ENCODE measurements at places on chromosomes 2 and 18.
A peak's percentile ranks its signal among the peaks of the same experiment; 100 is the strongest.

DNA sequence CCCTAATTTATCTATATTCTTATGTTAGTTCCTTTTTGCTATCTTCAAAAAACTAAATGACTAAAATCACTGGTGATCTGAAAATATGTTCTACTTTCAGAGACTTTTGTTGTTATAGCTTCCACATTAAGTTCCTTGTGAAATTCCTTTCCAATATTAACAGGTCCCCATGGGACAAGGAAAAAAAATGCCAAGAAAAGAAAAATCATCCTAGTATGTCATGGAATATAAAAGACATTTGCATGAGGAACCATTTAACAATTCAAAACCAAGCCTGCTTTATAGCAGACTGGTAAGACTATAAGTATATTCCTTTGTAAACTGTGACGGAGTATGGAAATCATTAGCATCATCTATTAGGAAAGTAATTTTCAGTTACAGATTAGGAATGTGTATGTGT is 48.1 kb downstream of the COBLL1 start:
- DNase-seq, result no peak

- DNase-seq, result no peak
Observed at GRCh38 chr2:119333360-119333759, 33.3 kb downstream of the C2orf76 start.

- DNase-seq, result no peak
Observed at GRCh38 chr2:84705858-84706257, 175.0 kb downstream of the TRABD2A start.

- no peak for DNase-seq
Observed at GRCh38 chr2:38966678-38967077, 77.0 kb downstream of the ARHGEF33 start.

DNA sequence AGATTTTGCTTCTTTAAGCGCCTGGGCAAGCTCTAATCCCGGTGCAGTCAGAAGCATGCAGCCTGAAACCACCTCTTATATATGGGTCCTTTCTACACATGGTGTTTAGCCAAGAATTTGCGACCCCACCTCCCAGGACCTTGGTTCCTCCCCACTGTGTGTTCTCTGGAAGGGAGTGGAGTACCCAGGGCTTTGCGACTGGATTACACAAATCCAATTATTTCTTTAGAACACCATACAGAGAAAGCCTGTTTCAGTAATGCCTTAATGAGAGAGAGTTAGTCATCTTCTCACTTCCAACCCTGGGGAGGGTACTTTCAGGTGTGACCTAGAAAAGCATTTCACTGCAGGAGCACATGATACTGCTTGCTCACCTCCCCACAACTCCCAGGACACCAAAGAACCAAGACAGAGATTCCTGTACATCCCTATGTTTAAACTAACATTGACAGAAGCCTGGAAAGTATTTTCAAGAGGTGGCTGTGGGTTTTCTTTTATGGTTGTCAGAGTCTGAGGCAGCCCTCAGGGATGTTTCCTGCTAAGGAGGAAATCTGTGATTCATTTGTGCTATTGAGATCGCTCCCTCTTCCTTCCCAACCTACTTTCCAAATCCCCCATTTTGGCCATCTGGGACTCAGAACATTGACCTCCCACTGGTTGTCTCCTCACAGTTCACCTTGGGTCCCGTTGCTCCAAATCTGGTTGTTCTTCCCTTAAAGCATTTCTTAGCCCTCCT is at the start of gene CAPN14:
Gene CAPN14, minus strand, starts transcription at position 51 of the 736 bp plus-strand sequence. CDS start 12,068 bp downstream, outside the sequence.
- DNase-seq, result no peak

DNA sequence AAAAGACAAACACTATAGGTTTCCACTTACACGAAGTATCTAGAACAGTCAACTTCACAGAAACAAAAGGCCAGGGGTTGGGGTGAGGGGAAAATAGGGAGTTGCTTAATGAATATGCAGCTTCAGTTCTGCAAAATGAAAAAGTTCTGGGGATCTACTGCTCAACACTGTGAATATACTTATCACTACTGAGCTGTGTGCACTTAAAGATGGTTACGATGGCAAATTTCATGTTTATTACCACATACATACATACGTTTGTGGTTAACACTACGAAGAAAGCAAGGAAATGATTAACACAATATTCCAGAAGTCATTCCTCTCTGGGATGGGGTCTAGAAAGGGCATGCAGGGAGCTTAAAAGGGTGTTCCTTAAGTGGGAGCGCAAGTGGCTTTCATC is 19.3 kb downstream of the MBOAT2 start:
- no peak for DNase-seq

- no peak for DNase-seq
Observed at GRCh38 chr18:21163647-21164547, 52.3 kb upstream of the ROCK1 start.

DNA sequence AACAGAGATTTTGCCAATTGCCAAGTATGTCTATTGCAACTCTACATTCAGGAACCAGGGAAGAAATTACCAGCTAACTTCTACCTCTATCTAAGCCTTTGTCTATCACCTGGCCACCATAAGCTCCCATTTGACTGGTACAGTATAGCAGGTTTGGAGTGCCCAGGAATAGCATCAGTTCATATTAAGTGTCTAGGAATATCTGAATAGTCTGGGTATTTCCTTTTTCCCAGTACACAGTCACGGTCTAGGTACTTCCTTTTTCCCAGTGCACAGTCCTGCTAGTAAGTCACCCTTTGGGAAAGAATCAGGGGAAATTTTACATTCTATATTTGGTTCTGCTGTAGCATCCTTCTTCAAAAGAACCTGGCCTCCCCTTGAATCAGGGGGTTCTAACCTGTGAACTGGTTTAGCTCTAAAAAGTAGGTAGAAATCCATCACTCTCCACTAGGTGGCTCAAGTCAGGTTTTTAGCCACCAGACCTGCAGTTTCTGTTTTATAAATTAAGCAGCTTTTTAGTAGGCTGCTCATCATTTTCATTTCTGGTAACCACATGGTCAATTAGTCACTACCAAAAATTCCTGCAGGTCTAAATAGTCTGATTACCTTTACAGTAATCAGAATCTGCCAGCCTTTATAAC is 49.3 kb upstream of the DNAJC10 start:
- no peak for DNase-seq

- DNase-seq, result no peak
Observed at GRCh38 chr2:65586516-65586915, 154.1 kb upstream of the SPRED2 start.

- no peak for DNase-seq
Observed at GRCh38 chr2:23036629-23037028, 348.4 kb upstream of the KLHL29 start.

DNA sequence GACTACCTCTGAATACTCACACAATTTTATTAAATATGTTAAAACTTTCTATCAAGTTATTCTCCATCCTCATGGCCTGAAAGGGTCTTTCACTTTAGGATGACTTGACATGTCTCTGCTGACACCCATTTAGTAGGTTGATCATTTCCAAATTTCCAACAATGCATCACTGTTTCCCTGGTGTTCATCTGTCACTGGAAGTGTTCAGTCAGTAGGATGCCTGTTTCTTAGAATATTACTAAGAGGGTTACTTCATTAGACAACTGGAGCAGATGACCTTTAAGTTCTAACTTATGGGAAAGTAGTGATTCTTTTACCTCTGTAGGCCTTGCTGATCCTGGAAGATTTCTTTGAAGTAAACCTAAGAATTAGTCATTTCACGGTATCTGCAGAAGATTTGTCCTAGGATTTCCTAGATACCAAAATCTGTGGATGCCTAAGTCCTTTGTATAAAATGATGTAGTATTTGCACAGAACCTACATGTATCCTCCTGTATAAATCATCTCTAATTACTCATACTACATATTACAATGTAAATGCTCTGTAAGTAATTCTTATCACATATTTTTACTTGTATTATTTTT is 77.7 kb downstream of the MAP3K20 start:
- no peak for DNase-seq

DNA sequence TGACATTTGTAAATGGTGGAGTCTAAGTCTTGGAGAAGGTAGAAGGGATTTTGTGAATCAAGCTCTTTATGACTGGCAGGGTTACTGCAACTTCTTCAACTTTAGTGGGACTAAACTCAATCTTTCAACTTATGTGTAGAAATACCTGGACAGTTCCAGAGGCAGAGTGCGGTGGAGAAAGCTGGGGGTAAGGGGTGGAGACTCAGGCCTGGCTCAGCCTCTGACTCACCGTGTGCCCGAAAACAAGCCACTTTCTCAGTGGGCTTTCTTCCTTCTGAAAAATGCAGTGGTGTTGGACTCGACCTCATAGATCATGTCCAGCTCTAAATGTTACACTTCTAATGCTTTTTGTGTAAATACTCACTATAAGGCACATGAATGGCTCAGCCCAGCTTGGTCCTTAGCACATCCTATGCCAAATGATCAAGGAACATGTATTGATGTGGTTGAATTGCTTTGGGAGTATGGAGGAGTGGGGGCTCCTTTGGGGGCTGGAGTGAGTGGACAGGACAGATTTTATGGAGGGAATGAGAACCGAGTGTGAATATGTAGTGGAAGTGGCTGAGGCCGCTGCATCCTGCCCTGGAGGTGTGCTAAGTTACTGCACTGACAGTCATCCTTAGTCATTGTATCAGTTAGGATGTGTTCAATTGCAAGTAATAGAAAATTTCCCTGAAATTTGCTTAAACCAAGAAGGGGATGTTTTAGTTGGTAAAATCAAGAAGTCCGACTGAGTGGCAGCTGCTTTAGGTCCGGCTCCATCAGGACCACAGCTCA is 32.2 kb upstream of the IGFBP5 start:
- no peak for DNase-seq

- no peak for DNase-seq
Observed at GRCh38 chr18:69956057-69956456, 8.4 kb upstream of the CD226 start.

GRCh38 chr2:212893216-212893615 is 258.2 kb downstream of the IKZF2 start:
- DNase-seq, result no peak

DNA sequence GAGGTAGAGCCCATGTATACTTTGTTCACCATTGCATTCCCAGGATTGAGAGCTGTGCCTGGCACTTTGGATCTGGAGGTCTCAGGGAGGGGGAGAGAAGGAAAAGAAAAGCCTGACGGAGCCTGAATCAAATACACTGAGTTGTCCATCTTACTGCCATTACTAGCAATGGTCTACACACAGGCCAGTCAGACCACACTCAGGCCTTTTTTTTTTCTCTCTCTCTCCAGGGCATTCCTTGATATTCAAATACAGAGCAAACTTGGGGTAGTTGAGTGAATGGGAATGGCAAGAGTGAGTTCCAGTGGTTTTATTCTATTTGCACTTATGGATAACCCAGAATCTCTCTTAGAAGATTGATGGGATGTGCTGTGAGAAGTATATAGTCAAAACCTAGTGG is 11.8 kb downstream of the DSEL start:
- DNase-seq, result no peak

DNA sequence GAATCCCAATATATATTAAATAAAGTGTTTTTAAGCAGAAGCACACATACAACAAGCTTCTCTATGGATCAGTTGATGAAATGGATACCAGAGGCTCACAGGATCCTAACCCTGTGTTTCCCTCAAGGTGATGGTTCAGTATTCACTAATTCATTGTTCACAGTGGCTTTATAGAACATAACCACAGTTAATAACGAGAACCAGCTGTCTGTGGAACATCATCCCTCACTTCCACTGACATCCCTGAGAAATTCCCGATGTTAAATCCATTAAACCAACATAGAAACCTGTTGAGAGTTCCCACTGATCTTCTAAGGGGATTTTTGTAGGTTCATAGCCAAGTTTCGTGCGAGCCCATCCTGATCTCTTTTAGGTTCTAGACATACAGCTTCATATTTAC is 29.0 kb downstream of the CCDC195 start:
- no peak for DNase-seq

DNA sequence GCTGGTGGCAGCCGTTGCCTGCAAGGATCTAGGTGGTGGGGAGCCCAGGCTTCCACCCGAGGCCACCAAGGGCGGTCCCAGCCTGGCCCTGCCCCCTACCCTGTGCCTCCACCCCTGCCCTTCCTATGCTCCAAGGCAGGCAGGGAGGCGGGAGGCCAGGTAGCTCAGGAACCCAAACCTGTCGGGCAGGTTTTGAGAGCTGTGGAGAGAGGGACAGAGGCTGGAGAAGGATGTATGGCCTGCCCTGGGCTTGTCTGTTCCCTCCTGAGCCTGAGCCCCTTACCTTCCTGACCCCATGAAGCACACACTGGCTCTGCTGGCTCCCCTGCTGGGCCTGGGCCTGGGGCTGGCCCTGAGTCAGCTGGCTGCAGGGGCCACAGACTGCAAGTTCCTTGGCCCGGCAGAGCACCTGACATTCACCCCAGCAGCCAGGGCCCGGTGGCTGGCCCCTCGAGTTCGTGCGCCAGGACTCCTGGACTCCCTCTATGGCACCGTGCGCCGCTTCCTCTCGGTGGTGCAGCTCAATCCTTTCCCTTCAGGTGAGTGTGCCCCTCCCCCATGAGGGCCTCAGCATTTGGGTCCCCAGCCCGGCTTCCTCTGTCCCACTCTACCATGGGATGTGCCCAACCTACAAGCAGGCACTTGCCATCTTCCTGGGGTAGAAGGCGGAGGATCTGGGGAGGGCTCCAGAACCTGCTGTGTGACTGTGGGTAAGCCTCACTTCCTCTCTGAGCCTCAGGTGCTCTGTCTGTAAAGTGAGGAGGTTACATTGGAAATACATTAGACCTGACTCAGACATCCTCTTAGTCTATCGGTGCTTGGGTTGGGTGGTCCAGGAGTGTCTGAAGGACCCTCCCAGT is at the start of gene PROM2:
Gene PROM2, plus strand, starts transcription at position 159 of the 860 bp plus-strand sequence. Its CDS starts 137 bp downstream, at position 296.
- no peak for DNase-seq

GRCh38 chr2:128474036-128474955 is 155.6 kb upstream of the HS6ST1 start:
- DNase-seq, result no peak

- peak; percentile 40 for DNase-seq
Observed at GRCh38 chr18:58529714-58530354, 99.1 kb downstream of the ALPK2 start.

DNA sequence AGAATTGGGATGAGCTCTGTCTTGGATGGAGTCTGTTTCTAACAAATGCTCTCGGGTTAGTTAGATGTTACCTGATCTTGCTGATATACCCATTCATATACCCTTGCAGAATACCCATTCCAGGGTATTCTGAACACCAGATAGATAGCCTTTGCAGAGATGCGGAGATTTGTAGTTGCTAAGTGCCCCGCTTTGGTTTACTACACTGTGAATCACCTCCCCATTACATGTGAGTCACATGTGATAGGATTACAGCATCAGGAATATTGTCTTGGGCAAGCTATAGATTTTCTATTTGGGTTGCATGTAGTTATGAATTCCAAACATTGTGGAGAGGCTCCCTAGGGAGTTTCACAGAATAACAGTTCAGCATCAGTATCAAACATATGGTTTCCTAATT is 3.8 kb downstream of the VSNL1 start:
- DNase-seq, result no peak

GRCh38 chr2:179917272-179917671 is 55.9 kb upstream of the ZNF385B start:
- DNase-seq, result no peak

Measured in psoas muscle (tissue), 8 donors.